ENCODE measurements at places on chromosomes 1 and 21.

- no peak for DNase-seq
Observed at GRCh38 chr1:40664791-40665190, 691 bp downstream of the RIMS3 start.

DNA sequence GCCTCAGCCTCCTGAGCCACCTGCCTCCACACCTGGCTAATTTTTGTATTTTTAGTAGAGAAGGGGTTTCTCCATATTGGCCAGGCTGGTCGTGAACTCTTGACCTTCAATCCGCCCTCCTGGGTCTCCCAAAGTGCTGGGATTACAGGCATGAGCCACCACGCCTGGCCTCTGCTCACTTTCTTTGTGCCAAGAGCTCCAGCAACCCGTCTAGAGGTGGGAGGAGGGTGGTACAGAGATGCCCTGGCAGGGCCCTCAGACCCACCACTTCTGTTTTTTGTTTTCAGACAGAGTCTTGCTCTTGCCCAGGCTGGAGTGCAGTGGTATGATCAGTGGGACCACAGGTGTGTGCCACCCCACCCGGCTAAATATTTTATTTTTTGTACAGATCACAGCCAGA, 6.9 kb upstream of the SYNC start:
- DNase-seq: no peak

DNA sequence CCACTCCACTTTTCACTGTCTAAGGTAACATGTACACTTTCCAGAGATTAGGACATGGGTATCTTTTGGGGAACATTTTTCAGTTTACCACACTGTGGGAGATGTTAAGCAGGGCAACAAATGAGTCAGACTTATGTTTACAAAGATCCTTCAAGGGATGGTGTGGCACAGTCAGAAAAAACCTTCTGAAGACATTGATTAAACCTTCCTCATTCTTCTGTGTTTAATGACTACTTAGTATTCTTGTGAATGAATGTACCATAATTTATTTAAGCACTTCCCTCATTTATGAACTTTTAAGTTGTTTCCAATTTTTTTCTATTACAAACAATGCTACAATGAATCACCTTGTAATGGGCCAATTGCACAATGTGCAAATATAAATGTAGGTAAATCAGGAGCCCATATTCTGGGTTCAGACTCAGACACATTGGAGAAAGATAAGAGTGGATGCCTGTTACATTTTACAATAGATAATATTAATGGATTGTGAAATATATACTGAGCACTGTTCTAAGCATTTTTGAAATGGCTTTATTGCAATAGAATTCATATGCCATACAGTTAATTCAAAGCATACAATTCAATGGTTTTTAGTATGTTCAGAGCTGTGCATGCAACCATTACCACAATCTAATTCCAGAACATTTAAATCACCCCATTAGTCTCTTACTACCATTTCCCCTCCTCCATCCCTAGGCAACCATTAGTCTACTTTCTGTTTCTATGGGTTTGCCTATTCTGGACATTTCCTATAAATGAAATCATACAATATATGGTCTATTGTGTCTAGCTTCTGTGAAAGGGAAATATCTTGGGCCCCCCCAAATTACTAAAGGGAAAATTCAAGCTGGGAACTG, 1.9 kb upstream of the SFT2D2 start:
- no peak for DNase-seq

GRCh38 chr1:225772323-225772768, 5.3 kb upstream of the SRP9 start:
- no peak for DNase-seq

- no peak for DNase-seq
Observed at GRCh38 chr1:109267743-109268300, 15.1 kb downstream of the PSRC1 start.

DNA sequence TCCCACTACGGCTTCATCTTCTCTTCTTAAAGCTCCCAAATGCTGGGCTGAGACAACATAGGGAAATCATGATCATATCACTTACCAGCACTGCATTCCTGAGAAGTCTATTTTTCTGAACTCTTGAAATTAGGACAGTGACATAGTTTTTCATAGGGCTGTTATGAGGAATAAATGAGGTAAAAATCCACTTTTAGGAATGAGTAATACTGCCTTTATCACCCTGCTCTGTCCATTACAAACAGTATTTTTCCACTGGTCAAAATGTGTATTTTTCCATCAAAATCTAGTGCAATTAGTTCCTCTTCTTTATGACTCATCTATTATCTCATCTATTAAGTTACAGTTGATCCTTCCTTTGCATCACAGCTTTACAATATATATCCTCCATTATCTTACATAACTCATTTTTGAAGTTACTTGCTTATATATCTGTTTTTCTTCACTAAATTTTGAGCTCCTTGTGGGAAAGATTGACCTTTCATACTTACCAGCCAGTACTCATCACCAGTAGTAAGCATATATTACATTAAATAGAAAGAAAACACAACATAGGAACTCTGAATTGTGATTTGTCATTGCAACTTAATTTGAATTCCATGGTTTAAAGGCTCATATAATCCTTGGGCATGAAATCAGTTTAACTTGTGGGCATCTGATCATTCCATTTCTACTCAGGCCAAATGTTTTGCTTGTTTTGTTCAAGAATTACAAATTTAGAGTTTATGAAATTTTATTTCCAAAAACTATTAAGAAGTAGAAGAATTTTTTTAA, 37.1 kb downstream of the PRRX1 start:
- DNase-seq: no peak

DNA sequence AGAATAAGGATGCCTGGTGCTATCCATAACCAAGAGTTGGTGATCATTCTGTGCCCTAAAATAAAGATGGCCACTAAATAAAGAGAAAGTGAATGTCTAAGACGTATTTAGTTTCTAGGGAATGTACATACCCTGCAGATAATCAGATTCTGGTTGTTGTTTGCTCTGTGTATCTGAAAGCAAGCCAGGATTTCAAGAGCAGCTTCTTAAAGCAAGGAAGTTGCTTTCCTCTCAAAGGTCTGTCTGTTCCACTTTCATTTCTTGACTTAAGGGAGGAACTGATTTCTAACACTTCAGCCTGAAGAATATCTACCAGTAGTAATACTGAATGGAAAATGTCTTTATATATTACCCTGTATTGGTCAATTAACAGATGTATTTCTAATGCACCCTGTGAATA, 88.8 kb downstream of the KIF1B start:
- no peak for DNase-seq

- DNase-seq: no peak
Observed at GRCh38 chr1:164704954-164705353, 146.0 kb downstream of the PBX1 start.

- DNase-seq: no peak
Observed at GRCh38 chr1:202569393-202570322, 140.6 kb downstream of the SYT2 start.

- no peak for DNase-seq
Observed at GRCh38 chr21:42019101-42019605, 9.0 kb upstream of the ZBTB21 start.

DNA sequence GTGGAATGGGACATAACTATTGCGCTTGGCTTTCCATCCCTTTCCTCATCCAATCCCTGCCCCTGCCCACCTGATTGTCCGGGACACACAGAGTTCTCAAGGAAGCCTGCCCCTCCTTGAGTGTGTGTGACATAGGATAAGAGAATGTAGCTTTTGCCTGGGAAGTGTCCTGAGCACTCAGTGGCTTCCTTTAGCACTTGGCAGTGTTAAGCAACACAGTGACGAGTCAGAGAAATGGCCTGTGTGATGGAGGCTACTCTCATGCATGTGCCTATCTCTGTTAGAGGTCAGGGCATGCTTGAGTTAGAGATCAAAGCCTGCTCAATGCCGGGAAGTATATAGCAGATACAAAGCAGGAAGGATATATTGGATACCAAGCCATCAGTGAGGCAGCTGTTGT, 289.5 kb downstream of the SIPA1L2 start:
- no peak for DNase-seq

- DNase-seq: no peak
Observed at GRCh38 chr1:107897438-107898345, 67.3 kb downstream of the VAV3 start.

GRCh38 chr1:70426154-70427131, 15.4 kb downstream of the CTH start:
- DNase-seq: no peak

DNA sequence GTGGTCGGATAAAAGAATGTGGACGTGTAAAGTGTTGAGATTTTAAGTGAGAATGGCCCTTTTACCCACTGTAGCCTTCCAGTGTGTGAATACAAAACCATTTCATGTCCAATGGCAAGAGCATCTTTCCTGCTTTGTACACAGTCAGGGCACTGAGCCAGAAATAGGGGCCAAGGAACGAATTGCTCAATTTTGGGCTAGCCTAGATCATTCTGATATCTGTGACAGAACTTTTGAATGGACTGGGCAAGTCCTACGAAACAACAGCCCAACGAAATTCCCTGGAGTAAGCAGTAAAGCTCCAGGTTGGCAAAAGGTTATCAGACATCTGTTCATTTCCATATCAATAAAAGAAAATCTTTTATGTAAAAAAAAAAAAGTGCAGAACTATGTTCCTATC, 5.5 kb downstream of the KIF26B start:
- DNase-seq: no peak

- DNase-seq: no peak
Observed at GRCh38 chr1:36083635-36084496, at the start of gene TEKT2. Gene TEKT2, plus strand, starts transcription at chr1:36084094. Its CDS starts 828 bp downstream, at chr1:36084922.

DNA sequence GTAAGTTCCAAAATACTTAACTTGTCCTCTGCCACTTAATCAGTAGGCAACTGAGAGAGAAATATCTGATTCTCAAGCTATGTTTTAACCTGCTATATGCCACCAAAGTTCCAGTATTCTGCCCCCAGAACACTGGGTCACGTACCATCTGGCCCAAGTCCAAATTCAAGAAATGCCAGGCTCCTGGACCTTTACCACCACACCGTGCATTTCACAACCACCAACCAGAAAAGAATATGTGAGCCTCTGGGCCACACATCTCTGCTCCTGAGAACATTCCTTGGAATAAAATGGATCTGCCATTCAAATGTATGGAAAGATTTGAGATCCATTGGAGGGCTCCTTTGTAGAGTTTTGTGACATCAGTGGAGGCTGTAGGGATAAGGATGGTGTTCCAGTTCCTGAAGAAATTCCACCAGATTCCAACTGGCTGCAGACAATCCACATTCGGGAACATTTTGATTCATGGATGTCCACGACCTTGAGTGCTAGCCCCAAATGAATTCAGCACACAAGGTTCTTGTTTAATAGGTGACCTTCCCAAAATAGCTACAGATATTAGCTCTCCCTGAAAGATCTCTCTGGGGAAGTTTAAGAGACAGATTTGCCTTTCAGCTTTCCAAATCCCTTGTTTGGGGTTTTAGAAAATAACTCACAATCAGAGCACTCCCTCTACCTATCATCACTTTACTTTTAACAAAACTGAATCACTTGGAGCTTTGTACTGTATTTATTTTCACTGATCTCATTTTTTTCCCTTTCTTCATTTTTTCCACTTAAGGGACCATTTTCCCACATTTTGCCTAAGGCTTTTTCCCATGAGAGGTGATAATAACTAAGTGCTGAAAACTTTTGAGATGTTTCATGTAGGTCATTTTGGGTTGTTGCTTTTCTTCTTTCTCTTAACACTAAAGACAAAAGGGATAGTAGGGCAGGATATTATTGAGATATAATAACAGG, 128.4 kb upstream of the ZC3H11B start:
- no peak for DNase-seq
